ENCODE measurements at places on chromosomes 3 and 15. TPM values are rescaled to one million over a fixed set of nuclear protein-coding genes. Genes with fewer than 3 reads are reported as not detected.

The CKMT1B gene
- not detected for total RNA-seq

The PODXL2 gene
- 4.7 TPM for total RNA-seq

The SLC26A6 gene
- total RNA-seq, result 14.6 TPM

The GPR160 gene
- 18.7 TPM for total RNA-seq

The ITGA11 gene
- total RNA-seq, result 1.7 TPM

The JMJD7 gene
- 13.2 TPM for total RNA-seq

- DNase-seq, result peak; percentile 80
These were observed 18.6 kb upstream of the TICRR start for GRCh38 chr15:89556413-89557262.

- DNase-seq, result no peak
These were observed 515 bp upstream of the EIF3J start for GRCh38 chr15:44536302-44536961.

- DNase-seq, result no peak
These were observed 2.0 kb downstream of the ISLR start for GRCh38 chr15:74175271-74176191.

DNA sequence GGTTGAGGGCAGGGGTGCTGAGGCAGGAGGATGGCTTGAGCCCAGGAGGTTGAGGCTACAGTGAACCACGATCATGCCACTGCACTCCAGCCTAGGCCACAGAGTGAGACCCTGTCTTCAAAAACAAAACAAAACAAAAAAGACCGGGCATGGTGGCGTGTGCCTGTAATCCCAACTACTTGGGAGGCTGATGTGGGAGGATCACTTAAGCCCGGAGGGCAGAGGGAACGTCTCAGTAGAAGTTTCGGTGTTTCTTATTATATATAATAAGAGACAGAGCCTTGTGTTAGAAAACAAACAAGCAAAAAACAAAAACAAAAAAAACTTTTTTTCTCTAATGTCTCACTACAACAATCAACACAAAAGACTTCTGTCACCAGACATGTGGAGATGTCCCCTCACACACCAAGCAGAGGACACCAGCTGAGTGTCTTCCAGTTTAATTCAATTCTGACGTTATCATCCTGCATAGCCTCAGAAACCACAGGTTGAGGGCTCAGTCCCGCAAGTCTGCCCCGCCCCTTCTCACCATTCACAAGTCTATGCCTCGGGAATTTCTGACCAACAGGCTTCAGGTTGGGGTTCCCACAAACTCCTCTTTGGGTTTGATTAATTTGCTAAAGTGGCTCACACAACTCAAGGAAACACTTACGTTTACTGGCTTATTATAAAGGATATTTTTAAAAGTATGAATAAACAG is 24.0 kb upstream of the EIF4A2 start:
- DNase-seq, result no peak

GRCh38 chr15:99511531-99511865 is 54.3 kb upstream of the MEF2A start:
- peak; percentile 85 for DNase-seq

- no peak for DNase-seq
These were observed 21.2 kb upstream of the NMD3 start for GRCh38 chr3:161199926-161200325.

GRCh38 chr3:140950144-140950543 is 8.5 kb downstream of the SLC25A36 start:
- DNase-seq, result no peak

DNA sequence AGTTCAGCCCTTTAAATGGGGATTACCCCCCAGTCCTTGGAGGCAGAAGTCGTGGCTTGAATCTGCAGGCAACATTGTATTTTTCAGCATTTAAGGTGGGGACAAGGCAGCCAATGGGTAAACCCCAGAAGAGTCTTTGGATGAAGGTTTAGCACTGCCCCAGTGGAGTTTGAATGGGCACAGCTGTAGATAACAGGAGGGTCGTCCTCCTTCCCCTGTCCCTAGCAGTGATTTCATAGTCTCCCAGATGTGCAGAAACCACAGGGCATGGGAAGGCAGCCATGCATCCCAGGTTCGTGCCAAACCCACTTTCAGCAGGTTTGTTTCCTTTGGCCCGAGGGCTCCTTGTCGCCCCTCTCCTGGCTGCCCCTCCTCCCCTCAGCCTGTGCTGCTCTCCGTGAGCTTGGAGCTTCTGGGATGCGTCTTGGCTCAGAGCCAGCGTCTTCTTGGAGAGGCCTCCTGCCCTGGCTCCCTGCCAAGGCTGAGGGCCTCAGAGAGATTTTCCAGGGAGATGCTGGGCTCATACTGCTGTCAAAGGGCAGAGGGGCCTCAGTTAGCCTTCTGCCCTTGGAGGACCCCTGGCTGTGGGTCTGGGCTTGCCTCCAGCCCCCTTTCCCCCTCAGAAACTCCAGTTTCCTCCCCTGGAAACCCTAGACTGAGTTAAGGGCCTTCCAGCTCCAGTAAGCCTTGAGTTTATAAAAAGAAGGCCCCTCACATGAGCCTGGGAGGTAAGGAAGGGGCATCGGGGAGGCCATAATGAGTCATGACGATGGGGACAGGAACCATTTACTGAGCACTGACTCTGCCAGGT is 48.9 kb upstream of the POLG start:
- DNase-seq, result peak; percentile 89

DNA sequence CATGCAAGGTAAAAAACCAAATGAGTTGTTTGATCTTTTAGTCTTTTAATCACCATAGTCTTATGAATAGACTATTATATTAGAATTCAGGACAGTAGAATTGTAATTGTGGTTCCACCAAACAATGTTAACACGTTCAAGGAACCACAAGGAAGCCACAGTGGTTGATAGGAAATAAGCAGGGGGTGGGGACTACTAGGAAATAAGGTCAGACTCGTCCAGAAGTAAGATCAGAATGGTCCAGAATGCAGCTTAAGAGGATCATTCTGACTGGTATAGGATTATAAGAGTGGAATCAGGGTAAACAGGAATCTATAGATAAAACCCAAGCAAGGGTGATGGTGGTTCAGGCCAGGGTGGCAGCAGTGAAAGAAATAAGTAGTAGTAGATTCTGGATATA is 7.5 kb downstream of the MYNN start:
- DNase-seq, result no peak

- DNase-seq, result no peak
These were observed 240.7 kb upstream of the ARHGEF26 start for GRCh38 chr3:153880493-153880892.

- no peak for DNase-seq
These were observed 218.4 kb upstream of the TLE3 start for GRCh38 chr15:70316059-70316600.

DNA sequence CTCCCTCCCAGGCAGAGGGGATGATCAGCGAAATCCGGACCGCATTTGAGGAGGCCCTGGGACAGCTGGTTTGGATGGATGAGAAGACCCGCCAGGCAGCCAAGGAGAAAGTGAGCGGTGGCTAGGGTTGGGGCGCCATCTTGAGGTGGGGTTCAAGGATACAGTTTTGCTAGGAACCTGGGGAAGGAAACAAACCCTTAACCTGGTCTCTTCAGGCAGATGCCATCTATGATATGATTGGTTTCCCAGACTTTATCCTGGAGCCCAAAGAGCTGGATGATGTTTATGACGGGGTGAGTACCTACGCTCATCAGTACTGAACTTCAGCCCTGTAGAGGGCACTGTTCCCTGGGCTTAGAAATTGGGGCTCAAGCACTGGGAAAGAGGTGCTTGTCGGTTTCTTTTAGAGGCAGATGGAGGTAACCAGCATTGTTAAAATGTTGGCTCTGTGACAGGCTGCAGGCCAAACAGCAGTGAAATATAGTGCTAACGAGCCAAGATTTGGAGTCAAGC is 9.6 kb upstream of the PSMD2 start:
- peak; percentile 37 for DNase-seq

- DNase-seq, result no peak
These were observed 346.6 kb upstream of the DCBLD2 start for GRCh38 chr3:99248130-99248529.
